Smooth muscle cell of the pulmonary artery (primary cell): ENCODE measurements at places on chromosomes 6 and 20. TPM values are rescaled to one million over a fixed set of nuclear protein-coding genes. Genes with fewer than 3 reads are reported as not detected.

Gene TCF19
- total RNA-seq: 5.4 and 7.9 TPM in 2 replicates

Gene JAG1
- total RNA-seq: 136 and 184 TPM in 2 replicates

Gene SLPI
- total RNA-seq: 0.52 and 0.69 TPM in 2 replicates

Gene AMD1
- 28.5 and 39.8 TPM in 2 replicates for total RNA-seq

Gene PBOV1
- total RNA-seq: not detected in 2 replicates

Gene BNIP5
- not detected in 2 replicates for total RNA-seq

Gene UBE3D
- 4.6 and 6.2 TPM in 2 replicates for total RNA-seq

Gene CCN6
- 0.10 TPM in 1 of 2 replicates, not detected in the other for total RNA-seq

Gene MRAP2
- 2.7 and 11.2 TPM in 2 replicates for total RNA-seq

Gene ATP9A
- total RNA-seq: 44.8 and 55.8 TPM in 2 replicates

Gene IFNGR1
- total RNA-seq: 63.1 and 64.3 TPM in 2 replicates

Gene RCAN2
- 0.30 and 2.3 TPM in 2 replicates for total RNA-seq

Gene COL19A1
- 0.73 and 2.6 TPM in 2 replicates for total RNA-seq

Gene GLO1
- total RNA-seq: 75.3 and 101 TPM in 2 replicates

Gene BTBD9
- total RNA-seq: 15.5 and 20.4 TPM in 2 replicates

Gene CST2
- total RNA-seq: 2.4 and 17.5 TPM in 2 replicates

Gene LST1
- 0.23 TPM in 1 of 2 replicates, not detected in the other for total RNA-seq

Gene DUSP15
- total RNA-seq: 0.17 and 0.20 TPM in 2 replicates

Gene GGTLC1
- total RNA-seq: not detected in 2 replicates

Gene BMP2
- total RNA-seq: 5.9 and 10.3 TPM in 2 replicates

Gene KCNK15
- total RNA-seq: 4.8 and 15.8 TPM in 2 replicates

Gene ADGRF4
- 0.07 and 0.10 TPM in 2 replicates for total RNA-seq

Gene GPX5
- not detected in 2 replicates for total RNA-seq

Gene MCUR1
- 8.5 and 11.3 TPM in 2 replicates for total RNA-seq

Gene LINC00237
- total RNA-seq: not detected in 2 replicates

Gene CDH26
- total RNA-seq: 0.17 and 0.59 TPM in 2 replicates

Gene ZC3H12D
- total RNA-seq: 0.17 and 0.33 TPM in 2 replicates

Gene GMPR
- total RNA-seq: 11.6 and 12.6 TPM in 2 replicates

Gene CASS4
- 0.23 and 0.26 TPM in 2 replicates for total RNA-seq

Gene SLC24A3
- 0.66 and 4.1 TPM in 2 replicates for total RNA-seq

Gene EYS
- total RNA-seq: under 0.01 and 0.13 TPM in 2 replicates

Gene HLA-DQB1
- not detected in 2 replicates for total RNA-seq

Gene TBPL1
- 25.1 and 33.0 TPM in 2 replicates for total RNA-seq

Gene PRICKLE4
- total RNA-seq: 0.36 TPM in 1 of 2 replicates, not detected in the other

Gene CYP39A1
- 0.07 and 0.78 TPM in 2 replicates for total RNA-seq

Gene SRMS
- not detected in 2 replicates for total RNA-seq

Gene ZSCAN16
- 1.7 and 2.2 TPM in 2 replicates for total RNA-seq

Gene KDM1B
- total RNA-seq: 26.7 and 33.7 TPM in 2 replicates

Gene IRF4
- total RNA-seq: under 0.01 TPM in 1 of 2 replicates, not detected in the other
